Bladder microvascular endothelial cell (primary cell): ENCODE measurements at places on chromosomes 3 and 15. TPM values are rescaled to one million over a fixed set of nuclear protein-coding genes. Genes with fewer than 3 reads are reported as not detected.

The INKA1 gene
- total RNA-seq: 15.4 and 38.2 TPM in 2 replicates

The ITIH1 gene
- 0.16 TPM in 1 of 2 replicates, not detected in the other for total RNA-seq

The PCLAF gene
- 8.5 and 25.1 TPM in 2 replicates for total RNA-seq

The TMEM207 gene
- not detected in 2 replicates for total RNA-seq

The AADACL2 gene
- total RNA-seq: not detected in 2 replicates

The ZBTB47 gene
- total RNA-seq: 10.5 and 15.3 TPM in 2 replicates

The ANKRD34C gene
- not detected in 2 replicates for total RNA-seq

The KNG1 gene
- not detected in 2 replicates for total RNA-seq

The MTHFS gene
- 9.2 and 13.7 TPM in 2 replicates for total RNA-seq

The FURIN gene
- 41.4 and 117 TPM in 2 replicates for total RNA-seq

The LSMEM2 gene
- total RNA-seq: not detected in 2 replicates

The CYP1A2 gene
- total RNA-seq: not detected in 2 replicates

The TRIM42 gene
- total RNA-seq: not detected in 2 replicates

The MYH15 gene
- under 0.01 and 0.06 TPM in 2 replicates for total RNA-seq

The GOLGA8T gene
- 0.13 TPM in 1 of 2 replicates, not detected in the other for total RNA-seq

The TUSC7 gene
- total RNA-seq: not detected in 2 replicates

The CRTC3 gene
- total RNA-seq: 6.3 and 17.9 TPM in 2 replicates

The CASR gene
- not detected in 2 replicates for total RNA-seq

The UROC1 gene
- not detected in 2 replicates for total RNA-seq

The PARP3 gene
- total RNA-seq: 12.3 and 15.5 TPM in 2 replicates

The P3H2 gene
- total RNA-seq: 9.6 and 18.1 TPM in 2 replicates

The LZTFL1 gene
- total RNA-seq: 4.7 and 11.1 TPM in 2 replicates

The SHISA5 gene
- 93.1 and 126 TPM in 2 replicates for total RNA-seq

The ALG1L2 gene
- total RNA-seq: 0.49 TPM in 1 of 2 replicates, not detected in the other

The MRAS gene
- 5.7 and 18.8 TPM in 2 replicates for total RNA-seq

The MKRN3 gene
- total RNA-seq: not detected in 2 replicates

The SEMA4B gene
- 2.4 and 16.9 TPM in 2 replicates for total RNA-seq

The SHF gene
- 0.65 and 2.2 TPM in 2 replicates for total RNA-seq

The MAGEF1 gene
- 5.3 and 10.1 TPM in 2 replicates for total RNA-seq

The TLR9 gene
- under 0.01 and 0.06 TPM in 2 replicates for total RNA-seq

The TIMP4 gene
- total RNA-seq: 0.82 and 0.97 TPM in 2 replicates

The SLC28A1 gene
- total RNA-seq: not detected in 2 replicates

The ZCWPW2 gene
- total RNA-seq: 0.13 TPM in 1 of 2 replicates, not detected in the other

The KNSTRN gene
- 29.6 and 41.0 TPM in 2 replicates for total RNA-seq
